ENCODE measurements at places on chromosomes 13 and 19.

DNA sequence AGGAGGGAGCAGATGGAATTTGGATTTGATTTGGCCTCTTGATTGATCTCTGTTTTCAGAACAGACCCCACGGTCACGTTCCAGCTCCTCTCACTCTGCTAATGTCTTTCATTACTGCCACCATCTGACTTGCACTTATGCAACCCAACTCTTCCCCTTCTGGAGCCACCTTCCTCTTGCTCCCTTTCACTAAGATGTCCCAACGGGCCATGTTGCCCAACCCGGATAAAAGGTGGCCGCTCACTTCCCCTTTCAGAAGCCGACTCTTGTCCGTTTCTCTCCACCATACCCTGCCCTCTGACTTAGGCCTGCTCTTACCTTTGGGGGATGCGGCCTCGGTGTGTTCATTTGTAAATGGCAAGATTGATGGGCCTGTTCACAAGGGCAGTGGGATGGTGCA lies 27.4 kb upstream of the CYP4F8 start:
- DNase-seq, result no peak

GRCh38 chr13:110213461-110214074 lies 93.4 kb downstream of the COL4A1 start:
- DNase-seq, result no peak

GRCh38 chr13:101942535-101943157 lies 459.2 kb downstream of the FGF14 start:
- DNase-seq, result no peak

- no peak for DNase-seq
Measured at GRCh38 chr13:40943073-40943472, 76.0 kb downstream of the ELF1 start.

DNA sequence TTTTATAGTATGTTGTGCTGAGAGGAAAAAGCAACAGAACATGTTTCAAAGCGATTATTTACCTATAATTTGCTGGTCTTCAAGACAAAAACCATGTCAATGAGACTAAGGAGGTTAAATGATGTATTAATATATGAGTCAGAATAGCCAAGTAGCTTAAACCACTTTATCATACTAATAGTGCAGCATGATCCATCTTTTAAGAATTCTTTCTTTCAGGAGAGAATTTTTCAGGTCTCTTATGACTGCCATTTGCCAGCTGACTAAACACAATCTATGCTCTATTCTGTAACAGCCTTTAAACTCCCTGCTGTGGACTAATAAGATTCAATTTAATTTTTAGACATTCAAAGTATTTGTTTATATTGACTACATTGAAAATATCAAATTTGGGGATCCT lies 93.7 kb downstream of the TRPC4 start:
- DNase-seq, result no peak

DNA sequence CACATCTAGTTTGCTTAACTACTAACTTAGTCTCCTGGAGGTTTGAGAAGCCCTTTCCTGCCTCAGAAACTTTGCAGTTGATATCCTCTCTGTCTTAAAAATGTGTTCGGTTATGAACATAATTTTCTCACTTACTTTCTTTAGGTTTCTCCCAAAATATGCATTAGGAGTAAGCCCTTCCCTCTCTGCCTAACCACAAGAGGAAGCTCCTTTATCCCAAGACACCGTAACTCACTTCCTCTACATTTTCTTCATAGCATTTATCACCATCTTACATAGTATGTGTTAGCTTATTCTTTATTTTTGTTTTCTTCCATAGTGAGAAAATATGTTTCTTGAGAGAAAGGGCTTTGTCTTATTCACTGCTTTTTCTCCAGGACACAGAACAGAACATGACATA lies 952.5 kb upstream of the ATXN8OS start:
- no peak for DNase-seq

DNA sequence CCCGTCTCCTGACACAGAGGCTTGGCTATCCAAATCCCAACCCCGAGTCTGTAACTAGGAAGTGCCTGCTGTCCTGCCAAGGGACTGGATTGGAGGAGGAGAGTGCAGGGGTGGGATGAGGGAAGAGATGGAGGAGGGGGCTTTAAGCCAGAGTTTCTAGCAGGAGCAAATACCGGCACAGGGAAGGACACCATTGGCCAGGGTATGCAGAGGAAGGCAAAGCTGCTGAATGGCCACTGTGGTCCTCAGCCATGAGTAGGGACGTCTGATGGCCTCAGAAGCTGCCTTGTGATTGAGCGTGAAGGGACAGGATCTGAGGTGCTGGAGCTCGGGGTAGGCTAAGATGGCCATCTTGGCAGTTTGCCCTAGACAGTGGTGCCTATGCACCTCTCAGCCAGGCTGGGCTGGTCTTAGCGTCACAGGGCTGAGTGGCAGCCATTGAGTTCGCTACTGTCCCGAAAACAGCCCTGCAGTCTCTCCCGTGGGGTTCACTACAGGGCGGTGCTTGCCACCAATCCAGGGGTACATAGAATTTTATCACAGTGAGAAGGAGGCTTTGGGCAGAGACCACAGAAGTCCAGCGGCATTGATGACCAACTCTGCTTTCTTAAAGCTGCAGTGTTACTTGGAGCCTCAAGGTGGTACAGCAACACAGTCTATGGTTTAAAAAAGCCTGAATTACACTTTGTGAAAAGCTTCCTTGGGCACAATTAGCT lies 61.8 kb downstream of the AKAP11 start:
- DNase-seq, result no peak

DNA sequence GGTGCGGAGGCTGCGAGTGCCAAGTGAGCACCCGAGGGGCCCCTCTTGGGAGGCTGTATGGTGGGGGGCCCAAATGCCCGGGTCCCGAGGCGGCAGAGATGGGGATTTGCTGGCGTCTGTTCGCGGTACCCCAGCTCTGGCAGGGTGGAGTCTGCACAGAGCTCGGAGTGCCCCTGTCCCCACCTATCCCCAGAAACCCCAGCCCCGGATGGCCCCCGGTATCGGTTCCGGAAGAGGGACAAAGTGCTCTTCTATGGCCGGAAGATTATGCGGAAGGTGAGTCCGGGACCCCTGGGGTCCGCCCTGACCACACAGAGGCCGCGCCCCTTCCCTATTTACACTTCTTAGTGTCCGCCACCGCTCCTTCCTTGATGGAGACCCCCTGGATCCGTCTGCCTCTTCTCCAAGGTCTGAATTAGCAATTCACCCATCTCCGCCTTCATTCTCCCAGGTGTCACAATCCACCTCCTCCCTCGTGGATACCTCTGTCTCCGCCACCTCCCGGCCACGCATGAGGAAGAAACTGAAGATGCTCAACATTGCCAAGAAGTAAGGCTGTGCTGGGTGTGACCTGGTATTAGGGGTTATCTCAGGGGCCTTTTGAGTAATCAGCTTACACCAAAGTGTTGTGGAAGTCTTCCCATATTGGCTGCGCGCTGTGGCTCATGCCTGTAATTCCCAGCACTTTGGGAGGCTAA lies 630 bp downstream of the PNPLA6 start:
- no peak for DNase-seq

GRCh38 chr13:112586334-112586960 lies 1.5 kb downstream of the TUBGCP3 start:
- DNase-seq, result no peak

GRCh38 chr13:108496362-108497210 lies 132.8 kb upstream of the MYO16 start:
- DNase-seq, result no peak

DNA sequence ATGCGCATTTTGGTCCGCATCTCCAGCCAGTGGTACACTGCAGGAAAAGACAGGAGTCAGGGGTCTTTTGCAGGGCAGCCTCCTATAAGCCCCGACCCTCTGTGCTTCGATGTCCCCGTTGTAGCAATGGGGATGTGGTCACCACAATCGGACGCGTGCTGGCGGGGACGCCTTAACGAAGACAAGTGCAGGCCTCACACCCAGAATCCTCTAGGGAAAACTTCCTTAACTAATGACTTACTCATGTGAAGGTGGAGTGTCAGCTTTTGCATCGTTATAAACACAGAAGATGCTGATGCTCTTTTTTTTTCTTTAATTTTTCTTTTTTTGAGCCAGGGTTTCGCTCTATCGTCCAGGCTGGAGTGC lies 22.1 kb downstream of the VASP start:
- no peak for DNase-seq

DNA sequence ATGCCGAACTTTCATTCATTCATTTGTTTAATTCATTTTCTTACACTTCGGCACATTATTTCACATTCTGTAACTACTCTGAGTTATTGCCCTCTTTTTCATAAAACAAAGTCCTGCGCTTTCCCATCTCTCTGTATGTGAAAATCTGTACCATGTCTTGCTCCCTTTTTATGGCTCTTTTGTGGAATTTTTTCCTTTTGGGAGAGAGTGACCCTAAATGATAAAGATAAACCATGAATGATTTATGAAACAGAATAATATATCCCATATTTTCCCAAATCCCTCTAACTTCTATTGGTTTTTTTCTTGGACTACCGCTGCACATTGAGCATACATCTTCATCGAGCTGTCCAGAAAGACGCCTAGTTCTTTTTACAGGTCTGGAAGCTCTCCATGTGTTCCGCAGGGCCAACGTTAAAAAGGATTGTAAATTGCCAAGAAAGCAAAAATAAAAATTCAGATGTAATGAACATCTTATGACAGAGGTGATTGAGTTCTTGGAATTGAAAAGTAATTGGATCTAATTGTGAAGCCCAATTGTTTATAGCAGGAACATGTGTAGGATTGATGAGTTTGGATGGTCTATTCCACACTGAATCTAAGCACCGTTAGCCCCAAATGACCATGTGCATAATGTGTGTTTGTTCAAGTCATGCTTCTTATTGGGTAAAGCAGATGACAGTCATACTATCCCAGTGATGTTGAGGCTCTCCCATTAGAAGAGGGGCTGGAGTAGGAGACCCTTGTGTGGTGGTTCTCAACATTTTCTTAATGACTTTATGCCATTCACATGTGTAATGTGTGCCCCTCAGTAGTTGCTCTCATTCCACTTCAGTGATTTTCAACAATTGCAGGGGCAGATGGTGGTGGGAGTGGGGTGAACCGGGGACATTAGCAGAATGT lies 378.9 kb downstream of the DLEU7 start:
- no peak for DNase-seq

DNA sequence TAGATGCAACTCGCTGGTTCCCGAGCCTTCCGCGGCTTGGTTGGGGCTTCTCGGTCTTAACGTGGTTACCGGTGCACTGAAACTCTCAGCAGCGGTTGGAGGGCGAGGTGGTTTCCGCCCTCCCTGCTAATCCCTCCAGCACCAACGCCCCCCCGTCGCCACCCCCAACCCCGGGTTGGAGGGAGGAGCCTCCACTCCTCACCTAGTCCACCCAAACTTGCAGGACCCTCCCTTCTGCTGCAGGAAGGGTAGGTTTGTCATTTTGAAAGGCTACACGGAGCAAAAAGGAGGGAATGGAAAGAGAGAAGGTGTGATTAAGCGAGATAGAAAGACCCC lies 465.0 kb downstream of the ITGBL1 start:
- DNase-seq, result no peak

GRCh38 chr13:29484796-29485195 lies 110.7 kb downstream of the SLC7A1 start:
- no peak for DNase-seq

DNA sequence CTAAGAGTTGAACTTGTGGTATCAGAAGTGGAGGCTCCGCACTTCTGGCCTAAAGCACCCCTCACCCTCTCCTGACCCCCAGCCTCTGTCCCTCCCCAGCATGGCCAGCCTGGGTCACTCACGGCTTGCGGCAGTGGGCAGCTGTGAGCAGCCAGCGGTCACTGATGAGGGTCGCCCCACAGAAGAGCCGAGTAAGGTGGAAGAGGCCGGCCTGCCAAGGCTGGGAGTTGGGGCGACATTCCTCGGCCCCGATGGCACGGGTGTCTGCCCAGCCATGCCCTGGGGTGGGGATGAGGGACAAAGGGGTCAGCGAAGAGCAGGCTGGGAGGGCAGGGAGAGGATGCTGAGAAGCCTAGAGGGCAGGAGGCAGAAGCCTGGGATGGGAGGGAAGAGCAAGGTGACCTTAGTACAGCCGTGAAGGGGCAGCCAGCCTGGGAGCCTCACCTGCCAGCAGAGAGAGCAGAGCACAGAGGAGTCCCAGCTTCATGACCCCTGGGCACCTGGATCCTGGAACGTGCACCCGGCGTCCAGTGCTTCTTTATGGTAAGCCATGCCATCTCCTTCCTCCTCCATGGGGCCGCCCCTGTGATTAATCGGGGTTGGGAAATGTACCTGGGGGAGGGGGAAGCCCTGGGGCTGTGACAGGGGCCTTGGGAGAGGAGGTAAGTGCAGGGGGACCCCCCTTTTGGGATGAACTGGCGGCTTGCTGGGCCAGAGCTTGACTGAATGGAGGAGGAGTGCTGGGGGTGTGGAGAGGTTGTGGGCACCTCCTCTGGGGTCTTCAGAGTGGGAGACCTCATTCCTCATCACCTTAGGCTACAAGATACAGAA lies 7.9 kb upstream of the KLK8 start:
- no peak for DNase-seq

DNA sequence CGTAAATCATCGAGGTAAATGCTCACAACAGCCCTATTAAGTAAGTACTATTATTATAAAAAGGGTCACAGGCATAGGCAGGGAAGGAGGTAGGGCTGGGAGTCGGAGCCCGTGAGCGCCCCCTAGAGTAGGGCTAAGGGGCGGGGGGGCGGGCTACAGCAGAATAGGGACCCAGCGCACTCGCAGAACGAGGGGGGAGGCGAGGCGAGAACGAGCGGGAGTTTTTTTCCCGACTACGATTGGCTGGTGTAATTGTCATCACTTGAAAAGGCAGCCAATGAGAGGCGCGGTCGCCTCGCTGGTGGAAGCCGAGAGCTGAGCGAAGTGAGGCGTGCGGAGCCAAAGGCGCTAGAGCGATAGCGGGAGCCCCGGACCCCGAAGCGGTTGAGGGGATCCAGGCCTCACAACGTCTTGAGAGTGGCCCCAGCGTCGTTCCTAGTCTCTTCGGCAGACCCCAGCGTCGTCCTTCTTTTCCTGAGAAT lies 24.2 kb downstream of the KEAP1 start:
- peak; percentile 83 for DNase-seq

GRCh38 chr19:10826846-10827245 lies 9.2 kb downstream of the TMED1 start:
- no peak for DNase-seq

- DNase-seq, result no peak
Measured at GRCh38 chr13:98813993-98814392, 61.5 kb upstream of the SLC15A1 start.

- DNase-seq, result no peak
Measured at GRCh38 chr13:97245011-97245410, 22.9 kb downstream of the MBNL2 start.

GRCh38 chr13:101447852-101448251 lies 4.6 kb upstream of the ITGBL1 start:
- no peak for DNase-seq

DNA sequence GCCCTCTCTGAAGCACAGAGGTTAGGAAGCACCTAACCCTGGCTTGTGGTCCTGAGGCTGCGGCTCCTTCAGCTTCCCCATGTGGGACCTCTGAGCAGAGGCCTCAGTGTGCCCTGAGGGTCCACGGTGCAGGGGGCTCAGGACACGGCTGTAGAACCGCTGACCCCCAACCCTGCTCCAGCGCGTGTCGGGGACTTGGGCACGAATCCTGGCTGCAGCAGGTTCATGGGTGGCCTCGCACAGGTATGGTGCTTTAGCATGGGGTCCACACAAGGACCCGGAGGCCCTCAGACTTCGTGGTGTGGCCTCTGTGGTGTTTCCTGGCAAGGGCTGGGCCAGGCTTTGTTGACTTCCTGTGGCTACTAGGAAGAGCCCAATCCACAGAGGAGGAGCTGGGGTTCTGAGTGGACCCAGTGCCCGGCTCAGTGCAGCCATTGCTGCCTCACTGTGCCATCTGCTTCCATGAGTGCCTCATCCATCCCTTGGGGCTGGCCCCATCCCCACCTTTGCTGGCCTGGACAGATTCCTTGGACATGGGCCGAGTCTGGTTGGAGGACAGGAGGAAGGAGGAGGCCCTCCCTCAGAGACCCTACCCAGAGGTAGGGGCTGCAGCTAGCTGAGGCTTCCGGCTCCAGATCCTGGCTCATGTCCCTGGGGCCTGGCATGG lies 24.5 kb downstream of the ZBTB7A start:
- DNase-seq, result no peak

- no peak for DNase-seq
Measured at GRCh38 chr13:88592105-88592504, 920.9 kb downstream of the SLITRK5 start.
